ENCODE measurements at places on chromosomes 1 and 21. TPM values are rescaled to one million over a fixed set of nuclear protein-coding genes. Genes with fewer than 3 reads are reported as not detected.

DNA sequence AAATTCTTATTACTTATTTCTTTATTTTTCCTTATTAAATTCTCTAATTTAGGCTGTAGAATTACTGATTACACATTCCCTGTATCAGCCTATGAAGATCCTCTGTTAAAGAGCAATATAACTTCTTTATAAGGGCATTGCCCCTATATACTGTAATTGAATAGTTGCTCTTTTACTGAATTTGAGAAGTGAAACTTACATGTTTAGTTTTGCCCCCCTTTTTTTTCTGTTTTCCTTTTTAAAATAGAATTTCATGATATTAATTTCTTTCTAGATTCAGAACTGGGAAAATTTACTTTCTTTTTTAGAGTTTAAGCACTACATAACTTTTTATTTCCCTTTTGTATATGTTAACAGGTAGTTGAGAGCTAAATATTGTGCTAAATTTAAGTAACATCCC, 29.5 kb upstream of the PGM1 start:
- no peak for DNase-seq

The ALG14 gene
- polyA plus RNA-seq = 12.1 TPM

The NBPF19 gene
- polyA plus RNA-seq = 17.9 TPM

DNA sequence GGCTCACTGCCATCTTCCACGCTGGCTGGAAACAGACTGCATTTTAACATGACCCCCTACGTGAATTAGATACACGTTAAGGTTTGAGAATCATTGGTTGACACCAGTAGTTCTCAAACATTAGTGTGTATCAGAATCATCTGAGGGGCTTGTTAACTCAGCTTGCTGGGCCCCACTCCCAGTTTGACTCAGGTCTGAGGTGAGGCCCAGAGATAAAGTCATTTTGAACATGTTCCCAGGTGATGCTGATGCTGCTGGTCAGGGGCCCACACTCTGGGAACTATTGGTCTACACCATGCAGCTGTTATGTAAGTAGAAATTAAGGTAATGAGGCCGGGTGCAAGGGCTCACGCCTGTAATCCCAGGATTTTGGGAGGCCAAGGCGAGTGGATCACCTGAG, 1.3 kb downstream of the LSM10 start:
- no peak for DNase-seq

DNA sequence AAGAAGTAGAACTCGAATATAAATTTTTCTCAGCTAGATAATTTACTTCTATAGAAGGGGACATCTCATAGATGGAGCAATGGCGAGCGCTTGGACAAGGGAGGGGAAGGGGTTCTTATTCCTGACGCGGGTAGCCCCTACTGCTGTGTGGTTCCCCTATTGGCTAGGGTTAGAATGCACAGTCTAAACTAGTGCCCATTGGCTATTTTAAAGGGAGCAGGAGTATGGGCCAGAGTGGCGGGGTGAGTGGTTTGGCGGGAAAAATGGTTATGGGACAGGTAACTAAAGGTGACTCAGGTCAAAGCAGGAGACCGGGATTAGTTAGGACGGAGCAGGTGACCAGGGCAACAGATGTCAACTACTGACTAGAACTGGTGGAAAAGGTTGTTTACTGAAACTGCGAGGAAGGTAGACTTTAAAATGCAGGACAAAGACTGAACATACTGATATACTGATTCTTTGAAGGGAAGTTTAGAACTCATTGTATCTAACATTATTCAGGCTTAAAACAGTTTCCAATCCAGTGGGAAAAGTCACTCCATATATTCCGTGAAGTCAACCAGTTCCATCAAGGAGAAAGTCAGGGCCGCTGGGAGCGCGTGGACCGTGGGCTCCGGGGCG, 940 bp upstream of the ATAD3A start:
- peak; percentile 5 for DNase-seq

GRCh38 chr1:1305300-1306069, 2.2 kb downstream of the ACAP3 start:
- DNase-seq = no peak

GRCh38 chr1:14650951-14651350, 52.5 kb downstream of the KAZN start:
- DNase-seq = no peak

GRCh38 chr1:206556750-206557635, 49.7 kb downstream of the RASSF5 start:
- DNase-seq = no peak

DNA sequence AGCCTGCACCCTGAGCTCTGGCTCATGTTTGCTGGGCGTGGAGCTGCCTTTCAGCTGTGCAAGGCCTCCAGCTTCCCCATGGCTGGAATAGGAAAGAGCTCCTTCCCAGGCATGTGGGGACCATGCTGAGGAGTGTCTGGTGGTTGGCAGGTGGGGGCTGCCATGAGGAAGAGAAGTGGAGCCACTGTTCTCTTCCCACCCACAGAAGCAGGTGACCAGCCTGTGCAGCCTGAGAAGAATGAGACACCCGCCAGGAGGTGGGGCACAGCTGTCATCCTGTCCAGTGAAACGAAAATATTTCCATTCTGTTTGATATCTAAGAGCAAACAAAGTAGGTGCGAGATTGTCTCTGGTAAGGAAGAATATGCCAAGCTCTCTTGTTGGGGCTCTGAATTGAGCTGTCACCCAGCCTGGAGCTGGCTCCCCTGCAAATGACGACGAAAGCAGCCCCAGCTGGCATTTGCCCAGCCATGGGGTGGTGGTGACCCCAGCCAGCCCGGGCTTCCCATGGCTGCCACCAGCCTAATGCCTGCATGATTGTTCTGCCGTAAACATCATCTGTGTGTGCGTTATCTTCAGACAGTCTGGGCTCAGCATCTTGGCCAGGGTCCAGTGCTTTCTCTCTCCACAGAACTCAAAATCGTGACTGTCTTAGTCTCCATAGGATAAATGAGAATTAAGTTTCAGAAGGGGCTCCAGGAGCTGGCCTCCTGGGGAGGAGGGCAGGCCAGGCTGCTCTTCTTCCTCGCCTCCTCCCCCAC, 429.8 kb upstream of the VAMP3 start:
- no peak for DNase-seq

DNA sequence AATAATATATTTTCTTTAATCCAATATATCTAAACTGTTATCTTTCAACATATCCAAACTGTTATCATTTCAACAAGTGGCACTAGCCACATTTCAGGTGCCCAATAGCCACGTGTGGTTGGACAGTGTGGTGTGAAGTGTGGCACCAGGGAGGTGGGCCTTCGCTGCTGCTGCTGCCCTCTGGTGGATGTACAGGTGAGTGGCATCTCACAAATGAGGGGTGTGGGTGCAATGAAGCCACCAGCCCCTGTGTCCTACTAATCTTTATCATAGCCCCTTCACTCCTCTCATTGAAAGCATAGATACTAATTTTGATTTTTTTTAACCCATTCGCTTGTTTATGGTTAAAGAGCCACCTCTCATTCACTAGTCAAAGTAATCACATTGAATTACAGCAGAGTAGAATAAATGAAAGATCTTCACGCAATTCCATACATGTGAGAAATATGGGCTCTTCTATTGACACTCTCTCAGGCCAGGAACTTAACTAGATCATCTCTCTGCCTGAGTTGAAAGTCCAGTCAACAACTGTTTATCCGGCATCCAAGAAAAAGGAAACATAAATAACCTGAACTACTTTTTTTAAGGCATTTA, 499.2 kb downstream of the OMA1 start:
- no peak for DNase-seq

- no peak for DNase-seq
Observed at GRCh38 chr1:42658877-42659337, 684 bp downstream of the PPIH start.

GRCh38 chr1:18724801-18725200, 94.2 kb downstream of the PAX7 start:
- no peak for DNase-seq

GRCh38 chr21:27536319-27536718, 569.4 kb upstream of the ADAMTS5 start:
- no peak for DNase-seq

All from right lung (tissue), 10 donors.